ENCODE measurements at places on chromosomes 13 and 19.

DNA sequence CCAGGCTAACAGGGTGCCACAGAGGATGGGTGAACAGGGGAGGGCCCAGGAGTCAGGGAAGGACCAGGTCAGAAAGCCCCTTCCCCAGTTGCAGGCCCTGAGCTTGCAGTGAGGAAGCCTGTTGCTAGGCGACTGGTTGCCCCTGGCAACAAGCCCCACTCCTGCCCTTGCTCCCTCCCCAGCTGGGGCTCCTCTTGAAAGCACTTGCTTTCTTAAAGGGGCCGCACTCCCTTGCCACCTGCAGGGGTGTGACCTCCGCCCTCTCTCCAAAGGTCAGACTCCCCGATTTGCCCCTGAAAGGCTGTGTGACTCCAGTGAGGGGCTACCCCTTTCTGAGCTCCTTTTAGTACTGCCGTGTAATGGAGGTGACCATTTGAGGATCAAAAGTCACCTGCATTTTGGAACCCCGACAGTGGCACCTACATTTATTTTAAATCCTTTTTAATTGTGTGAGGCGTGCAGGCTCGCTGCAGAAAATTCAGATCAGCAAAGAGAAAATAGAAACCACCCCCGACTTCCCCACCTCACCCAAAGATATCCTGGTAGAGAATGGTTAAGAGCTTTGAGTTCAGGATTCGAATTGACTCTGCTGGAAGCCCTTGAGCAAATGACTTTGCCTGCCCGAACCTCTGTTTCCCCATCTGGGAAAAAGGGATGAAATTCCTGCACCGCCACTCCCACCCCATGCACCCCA lies 4.8 kb downstream of the FCHO1 start:
- H3K27me3 ChIP-seq = no peaks in the 10 kb centered on the region
- H3K36me3 ChIP-seq = no peaks in the 10 kb centered on the region
- H3K4me3 ChIP-seq = no peak overlapping the region
- DNase-seq = no peak

DNA sequence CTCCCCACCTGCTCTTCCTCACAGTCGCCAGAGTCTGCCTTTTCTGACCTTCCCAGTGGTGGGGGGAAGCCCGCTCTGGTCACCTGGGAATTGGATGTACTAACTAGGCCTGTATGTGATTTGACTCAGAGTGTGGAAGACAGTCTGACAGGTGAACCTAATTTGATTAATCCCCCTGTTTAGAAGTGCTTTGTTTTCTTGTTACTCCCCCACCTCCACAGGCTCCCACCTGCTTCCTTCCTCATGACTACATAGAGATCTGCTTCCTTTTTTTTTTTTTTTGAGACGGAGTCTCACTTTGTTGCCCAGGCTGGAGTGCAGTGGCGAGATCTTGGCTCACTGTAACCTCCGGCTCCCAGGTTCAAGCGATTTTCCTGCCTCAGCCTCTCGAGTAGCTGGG lies 44.0 kb downstream of the COG3 start:
- H3K27ac ChIP-seq = no peak overlapping the region
- peaks cover 66% of the 10 kb centered on the region for H3K36me3 ChIP-seq
- no peaks in the 10 kb centered on the region for H3K4me1 ChIP-seq
- no peak overlapping the region for H3K4me3 ChIP-seq
- no peak for DNase-seq
- H3K27me3 ChIP-seq = no peaks in the 10 kb centered on the region

DNA sequence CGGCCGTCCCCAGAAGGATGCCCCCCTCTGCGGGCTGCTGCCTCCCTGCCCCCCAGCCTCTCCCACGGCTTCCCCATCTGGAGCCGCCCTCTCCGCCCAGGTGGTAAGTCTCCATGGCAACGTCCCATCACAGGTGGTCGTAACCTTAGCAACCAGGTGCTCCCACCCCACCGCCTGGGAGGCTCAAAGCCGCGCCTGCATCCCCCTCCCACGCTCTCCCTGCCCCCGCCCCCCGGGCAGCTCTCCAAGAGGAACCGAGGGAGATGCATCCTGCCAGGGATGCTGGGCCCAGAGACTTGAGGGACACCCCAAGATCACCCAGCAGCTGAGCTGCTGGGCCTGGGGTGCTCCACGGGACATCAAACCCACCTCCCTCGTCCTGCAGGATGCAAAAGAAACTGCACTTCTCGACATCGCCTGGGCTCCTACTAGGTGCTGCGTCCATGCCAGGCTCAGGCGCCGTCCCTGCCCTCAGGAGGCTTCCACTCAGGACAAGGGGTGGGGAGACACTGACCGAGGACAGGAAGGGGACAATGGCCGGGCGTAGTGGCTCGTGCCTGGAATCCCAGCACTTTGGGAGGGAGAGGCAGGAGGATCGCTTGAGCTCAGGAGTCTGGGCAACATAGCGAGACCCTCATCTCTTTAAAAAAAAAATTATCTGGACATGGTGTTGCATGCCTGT lies 5.0 kb upstream of the LINGO3 start:
- H3K36me3 ChIP-seq = no peaks in the 10 kb centered on the region
- H3K27ac ChIP-seq = no peak overlapping the region
- H3K27me3 ChIP-seq = peaks cover 24% of the 10 kb centered on the region
- peaks cover 37% of the 10 kb centered on the region for H3K4me1 ChIP-seq
- DNase-seq = no peak

DNA sequence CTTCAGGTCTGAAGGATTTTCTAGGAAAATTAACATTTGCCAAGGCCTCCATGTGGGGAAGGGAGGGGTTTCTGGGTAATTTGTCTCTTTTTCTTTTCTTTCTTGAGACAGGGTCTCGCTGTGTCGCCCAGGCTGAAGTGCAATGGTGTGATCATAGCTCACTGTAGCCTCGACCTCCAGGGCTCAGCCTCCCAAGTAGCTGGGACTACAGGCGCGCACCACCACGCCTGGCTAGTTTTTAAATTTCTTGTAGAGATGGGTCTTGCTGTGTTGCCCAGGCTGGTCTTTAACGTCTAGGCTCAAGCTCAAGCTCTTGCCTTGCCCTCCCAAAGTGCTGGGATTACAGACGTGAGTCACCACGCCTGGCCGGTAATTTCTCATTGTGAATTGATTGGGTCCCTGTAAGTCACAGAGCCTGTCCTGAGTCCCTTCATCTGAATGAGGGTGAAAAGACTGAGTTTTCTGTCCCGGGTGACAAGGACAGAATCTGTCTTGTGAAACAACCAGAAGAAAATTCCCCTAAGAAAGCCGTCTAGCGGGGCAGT lies 10.0 kb upstream of the SPC24 start:
- H3K4me3 ChIP-seq = no peak overlapping the region
- H3K36me3 ChIP-seq = 0 out of 3 replicates have a peak, but pooled peaks cover 7% of the 10 kb centered on the region
- H3K27me3 ChIP-seq = no peaks in the 10 kb centered on the region
- no peaks in the 10 kb centered on the region for H3K4me1 ChIP-seq
- no peak for DNase-seq
- H3K27ac ChIP-seq = no peak overlapping the region

DNA sequence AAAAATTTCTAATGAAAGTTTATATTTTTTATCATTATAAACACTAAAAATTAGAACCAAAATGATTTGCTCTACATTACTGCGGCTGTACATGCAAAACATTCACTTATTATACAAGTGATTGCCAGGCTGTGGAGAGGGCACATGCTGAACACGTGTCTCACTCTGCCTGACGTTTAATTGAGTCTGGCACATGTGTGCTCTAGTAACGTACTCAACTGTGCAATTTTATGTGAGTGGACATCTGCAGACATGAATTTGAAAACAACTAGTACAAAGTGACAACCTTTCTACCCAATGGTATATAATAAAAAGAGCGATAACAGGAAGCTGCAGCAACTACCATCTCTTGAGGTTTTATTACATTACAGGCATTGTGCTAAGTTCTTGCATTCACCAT lies 341.4 kb downstream of the KLF12 start:
- no peak for DNase-seq
- no peaks in the 10 kb centered on the region for H3K27me3 ChIP-seq
- H3K4me1 ChIP-seq = peaks cover 10% of the 10 kb centered on the region
- no peak overlapping the region for H3K4me3 ChIP-seq
- no peak overlapping the region for H3K27ac ChIP-seq
- H3K36me3 ChIP-seq = no peaks in the 10 kb centered on the region
